ENCODE measurements at places on chromosomes 12 and 14. TPM values are rescaled to one million over a fixed set of nuclear protein-coding genes. Genes with fewer than 3 reads are reported as not detected.

CD63 gene
- total RNA-seq = 2,861 TPM

OR4E1 gene
- total RNA-seq = not detected

OAS3 gene
- total RNA-seq = 7.7 TPM

RESF1 gene
- total RNA-seq = 19.8 TPM

IL26 gene
- not detected for total RNA-seq

PTHLH gene
- total RNA-seq = 0.33 TPM

MYF6 gene
- total RNA-seq = 0.11 TPM

OR6C1 gene
- not detected for total RNA-seq

CCDC197 gene
- total RNA-seq = not detected

ARHGAP9 gene
- 0.12 TPM for total RNA-seq

KRT80 gene
- total RNA-seq = 0.25 TPM

KRT4 gene
- total RNA-seq = under 0.01 TPM

CBLN3 gene
- total RNA-seq = 5.5 TPM

GYS2 gene
- total RNA-seq = not detected

BDKRB1 gene
- 19.8 TPM for total RNA-seq

PPFIA2 gene
- total RNA-seq = 6.2 TPM
